PC-9 (cell line): ENCODE measurements at places on chromosomes 7 and 10. TPM values are rescaled to one million over a fixed set of nuclear protein-coding genes. Genes with fewer than 3 reads are reported as not detected.

The THSD7A gene
- 1.6 and 4.0 TPM in 2 replicates for total RNA-seq

The HABP2 gene
- not detected in 2 replicates for total RNA-seq

The ZNF117 gene
- 7.3 and 12.6 TPM in 2 replicates for total RNA-seq

The HOXA9 gene
- 1.9 and 2.5 TPM in 2 replicates for total RNA-seq

- DNase-seq: no peak
Measured at GRCh38 chr7:78083476-78084120, 285.0 kb downstream of the PHTF2 start.

- DNase-seq: no peak
Measured at GRCh38 chr10:31490858-31491504, 172.0 kb downstream of the ZEB1 start.

DNA sequence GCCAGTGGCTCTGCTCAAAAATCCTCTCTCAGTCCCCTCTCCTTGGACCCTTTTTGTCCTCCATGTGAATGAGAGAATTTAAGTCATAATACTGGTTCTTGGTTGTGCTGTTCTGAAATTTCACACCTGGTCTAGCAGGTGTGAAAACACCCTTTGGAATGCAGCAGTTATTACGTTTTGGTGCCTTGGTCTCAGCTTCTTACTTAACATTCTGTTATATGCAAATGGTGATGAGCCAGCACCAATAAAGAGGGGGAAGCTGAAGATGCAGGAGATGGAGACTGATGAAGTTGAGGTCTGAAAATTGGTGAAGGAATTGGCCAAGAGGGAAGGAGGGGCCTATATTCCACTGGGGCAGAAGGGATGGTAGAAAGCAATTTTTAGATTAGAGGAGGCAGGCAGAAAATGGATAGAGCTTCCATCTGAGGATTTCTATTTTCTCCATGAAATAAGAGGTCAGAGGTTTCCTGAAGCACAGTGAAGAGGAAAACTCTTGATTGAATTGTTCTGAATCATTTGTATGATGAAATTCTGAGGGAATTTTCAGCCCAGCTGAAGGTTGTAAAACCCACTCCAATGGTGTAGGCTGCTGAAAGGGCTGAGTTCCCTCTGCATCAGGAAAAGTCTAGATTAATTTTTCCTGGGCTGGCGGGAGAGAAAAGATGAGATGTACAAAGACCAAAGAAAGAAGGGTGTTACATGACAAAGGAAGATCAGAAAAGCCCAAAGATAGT is 94.0 kb upstream of the FAM180A start:
- no peak for DNase-seq

DNA sequence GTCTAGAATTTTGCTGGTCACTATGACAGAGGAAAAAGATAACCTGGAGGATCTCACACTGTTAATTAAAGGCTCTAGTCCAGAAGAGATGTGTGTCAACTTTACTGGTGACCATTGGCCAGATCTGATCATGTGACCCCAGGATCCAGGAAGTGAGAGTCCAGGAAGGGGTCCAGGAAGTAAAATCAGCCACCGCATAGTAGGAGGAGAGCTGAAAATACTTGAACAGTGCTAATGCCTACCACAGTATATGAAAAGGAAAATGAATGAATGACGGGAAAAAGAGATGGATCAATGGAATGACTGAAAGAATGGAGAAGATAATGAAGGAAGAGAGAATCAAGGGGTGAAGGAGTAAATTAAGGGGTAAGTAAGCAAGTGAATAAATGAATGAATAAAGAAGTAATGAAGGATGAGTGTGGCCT is 415.3 kb downstream of the RPS24 start:
- DNase-seq: no peak

DNA sequence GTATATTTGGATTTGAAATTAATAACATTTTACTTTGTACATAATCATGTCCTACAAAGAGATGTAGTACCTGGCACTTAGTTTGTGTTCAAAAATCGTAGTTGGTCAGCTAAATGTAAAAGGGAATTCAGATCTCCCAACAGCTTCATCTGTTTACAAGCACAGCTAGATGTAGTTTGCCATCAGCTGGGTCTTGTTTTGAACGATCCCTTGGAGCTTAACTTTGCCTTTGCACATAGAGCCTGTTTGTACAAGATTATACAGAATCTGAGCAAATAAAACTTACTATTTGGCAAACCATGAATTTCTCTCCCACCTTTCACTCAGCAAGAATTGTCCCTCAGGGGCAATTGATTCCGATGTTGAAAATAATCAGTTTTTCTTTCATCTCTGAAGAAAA is 36.1 kb upstream of the ADD3 start:
- no peak for DNase-seq

GRCh38 chr7:44476313-44476712 is 14.1 kb downstream of the NUDCD3 start:
- no peak for DNase-seq

- DNase-seq: no peak
Measured at GRCh38 chr7:114956702-114957101, 34.8 kb downstream of the MDFIC start.

DNA sequence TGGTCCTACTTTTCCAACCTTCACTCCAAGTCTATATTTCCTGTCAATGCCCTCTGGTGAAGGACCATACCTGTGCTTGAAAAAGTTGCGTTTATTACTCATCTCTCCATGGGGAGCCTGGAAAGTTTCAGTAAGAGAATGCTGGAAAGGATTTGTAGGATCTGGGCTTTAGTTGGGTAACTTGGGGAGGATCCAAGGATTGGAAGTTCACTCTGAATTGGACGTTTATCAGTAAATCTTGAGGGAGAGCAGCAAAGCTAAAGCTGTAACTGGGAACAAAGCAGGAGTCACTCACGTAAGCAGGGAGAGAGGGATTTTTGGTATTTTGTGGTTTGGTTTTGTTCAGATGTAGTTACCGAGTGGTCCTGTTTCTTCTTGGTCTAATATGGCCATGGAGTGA is 51.4 kb upstream of the NPVF start:
- no peak for DNase-seq

DNA sequence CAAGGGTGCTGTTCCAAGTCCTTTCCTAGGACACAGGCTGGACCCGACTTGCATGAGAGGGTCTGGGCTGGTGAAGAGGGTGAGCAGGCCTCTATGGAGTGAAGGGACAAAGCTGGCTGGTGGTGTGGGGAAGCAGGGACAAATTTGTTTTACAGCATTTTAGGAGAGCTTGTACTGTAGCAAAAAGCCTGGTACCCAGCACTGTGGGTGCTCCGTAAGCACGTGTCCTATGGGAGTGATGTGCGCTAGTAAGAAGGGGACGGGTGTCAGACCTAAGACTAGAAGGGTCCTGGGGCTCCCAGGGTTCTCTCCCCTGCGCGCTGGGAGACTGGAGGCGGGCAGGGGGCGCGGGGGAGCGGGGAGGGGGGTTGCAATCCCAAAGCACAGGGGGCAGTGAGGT is 391 bp downstream of the NOBOX start:
- no peak for DNase-seq

- no peak for DNase-seq
Measured at GRCh38 chr10:30430544-30431298, 3.3 kb upstream of the MAP3K8 start.
